MV-4-11 (cell line): ENCODE measurements at places on chromosomes 12 and 14.

DNA sequence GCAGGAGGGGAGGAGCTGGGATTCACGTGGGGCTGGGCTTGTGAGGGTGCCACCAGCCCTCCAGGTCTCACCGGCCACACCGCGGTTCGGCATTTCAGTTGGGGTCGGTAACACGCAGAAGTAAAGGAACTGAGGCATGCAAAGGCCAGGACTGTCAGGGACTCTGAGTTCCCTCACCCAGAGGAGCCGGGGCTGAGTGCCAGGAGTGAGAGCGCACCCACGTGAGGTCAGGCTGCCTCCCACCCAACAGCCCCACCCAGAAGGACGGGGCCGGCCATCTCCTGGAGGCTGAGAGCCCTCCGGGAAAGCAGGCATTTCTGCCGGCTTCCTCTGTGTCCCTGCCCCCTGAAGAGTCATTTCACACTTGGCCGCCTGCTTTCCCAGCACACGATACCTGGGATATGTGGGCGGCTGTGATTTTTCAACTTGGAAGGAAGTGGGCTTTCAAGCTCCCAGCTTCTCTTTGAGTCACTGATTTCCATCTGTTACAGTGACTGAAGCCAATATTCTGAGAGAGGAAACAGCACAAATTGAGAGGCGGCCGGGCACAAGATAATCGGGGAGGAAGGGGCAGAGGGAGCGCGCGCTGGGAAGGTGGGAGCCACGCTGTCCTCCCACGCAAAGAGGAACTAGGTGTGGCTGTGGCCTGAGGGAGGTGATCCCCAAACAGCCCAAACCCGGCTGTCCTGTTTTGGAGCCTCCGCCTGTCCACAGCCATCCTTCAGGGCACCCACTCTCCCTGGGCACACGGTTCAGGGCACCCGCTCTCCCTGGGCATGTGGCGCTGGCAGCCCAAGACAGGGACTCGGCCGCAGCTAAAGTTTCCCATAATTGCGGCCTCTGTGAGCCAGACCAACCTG lies 19.0 kb downstream of the GALNT9 start:
- no peak for DNase-seq

- no peak for DNase-seq
Measured at GRCh38 chr14:24058951-24059475, 7.2 kb downstream of the CARMIL3 start.

DNA sequence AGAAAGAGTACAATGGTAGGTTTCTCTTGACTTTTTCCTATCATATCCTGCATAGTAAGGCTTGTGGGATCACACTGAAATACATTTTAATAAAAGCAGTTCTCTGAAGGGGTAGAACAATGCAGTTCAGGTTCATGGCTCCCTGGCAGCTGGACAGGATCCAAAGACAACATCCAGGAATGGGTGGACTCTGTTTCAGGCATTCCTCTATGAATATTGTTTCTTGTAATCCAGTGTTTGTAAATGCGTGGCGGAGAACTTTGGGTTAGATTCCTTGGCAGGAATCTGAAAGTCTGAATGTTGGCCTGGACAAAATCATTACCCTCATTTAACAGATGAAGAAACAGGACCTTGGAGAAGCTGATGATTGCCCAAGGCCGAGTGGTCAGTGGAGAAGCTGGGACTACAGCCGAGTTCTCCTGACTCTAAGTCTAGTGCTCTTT lies 43.5 kb downstream of the SYNE2 start:
- DNase-seq = no peak

GRCh38 chr12:117440384-117440783 lies 79.0 kb upstream of the NOS1 start:
- DNase-seq = no peak

GRCh38 chr12:24307716-24308335 lies 358.4 kb upstream of the SOX5 start:
- DNase-seq = no peak

DNA sequence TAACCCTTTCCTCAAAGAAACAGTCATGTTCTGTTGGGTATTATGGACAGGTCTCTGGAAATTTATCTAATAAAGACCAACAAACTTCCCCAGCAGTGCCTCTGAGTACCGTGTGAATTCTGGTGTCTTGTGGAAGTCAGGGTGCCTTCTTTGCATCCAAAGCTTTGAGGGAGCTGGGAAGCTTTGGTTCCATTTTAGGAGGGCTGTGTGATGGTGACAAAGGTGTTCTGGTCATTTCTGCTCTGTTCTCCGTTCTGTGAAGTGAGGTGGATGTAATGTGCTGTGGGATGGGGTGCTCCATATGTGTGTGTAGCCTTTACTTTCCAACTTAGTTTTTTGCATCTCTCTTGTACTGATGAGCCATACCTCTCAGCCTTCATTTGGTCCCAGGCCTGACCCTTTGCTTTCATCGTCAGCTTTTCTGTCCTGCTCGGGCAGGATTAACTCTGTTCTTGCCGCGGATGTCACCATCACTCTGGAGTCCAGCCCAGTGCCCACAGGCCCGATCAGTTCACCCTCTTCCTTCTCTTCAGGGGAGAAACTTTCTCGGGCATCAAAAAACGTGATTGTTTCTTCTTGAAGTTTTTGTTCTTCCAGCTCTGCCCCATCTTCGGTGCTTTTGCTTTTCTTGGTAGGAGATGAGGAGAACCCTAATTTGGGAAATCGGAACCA lies 13.2 kb downstream of the PLD4 start:
- no peak for DNase-seq

GRCh38 chr14:96362071-96362964 lies 823 bp downstream of the ATG2B start:
- peak; percentile 59 for DNase-seq

DNA sequence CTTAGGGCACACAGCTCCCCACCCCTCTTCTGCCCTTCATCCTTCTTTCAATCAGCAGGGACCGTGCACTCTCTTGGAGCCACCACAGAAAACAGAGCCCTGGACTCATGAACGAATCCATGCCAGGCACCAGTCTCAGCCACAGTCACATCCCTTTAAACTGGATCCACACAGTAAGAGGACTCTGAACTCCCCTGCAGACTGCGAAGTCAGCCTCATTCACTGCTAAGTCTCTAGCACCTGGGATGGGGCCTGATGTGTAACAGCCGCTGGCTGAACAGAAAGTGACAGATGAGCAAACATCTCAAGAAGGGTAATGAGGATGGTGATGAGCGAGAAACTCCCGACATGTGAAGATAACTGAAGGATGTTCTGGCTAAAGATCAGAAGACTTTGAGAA lies 45.8 kb upstream of the IQSEC3 start:
- DNase-seq = no peak

- DNase-seq = no peak
Measured at GRCh38 chr12:88876857-88877256, 296.6 kb upstream of the KITLG start.

GRCh38 chr12:5072311-5072710 lies 28.6 kb downstream of the KCNA5 start:
- DNase-seq = no peak

- no peak for DNase-seq
Measured at GRCh38 chr12:30814295-30814655, 59.5 kb upstream of the CAPRIN2 start.

DNA sequence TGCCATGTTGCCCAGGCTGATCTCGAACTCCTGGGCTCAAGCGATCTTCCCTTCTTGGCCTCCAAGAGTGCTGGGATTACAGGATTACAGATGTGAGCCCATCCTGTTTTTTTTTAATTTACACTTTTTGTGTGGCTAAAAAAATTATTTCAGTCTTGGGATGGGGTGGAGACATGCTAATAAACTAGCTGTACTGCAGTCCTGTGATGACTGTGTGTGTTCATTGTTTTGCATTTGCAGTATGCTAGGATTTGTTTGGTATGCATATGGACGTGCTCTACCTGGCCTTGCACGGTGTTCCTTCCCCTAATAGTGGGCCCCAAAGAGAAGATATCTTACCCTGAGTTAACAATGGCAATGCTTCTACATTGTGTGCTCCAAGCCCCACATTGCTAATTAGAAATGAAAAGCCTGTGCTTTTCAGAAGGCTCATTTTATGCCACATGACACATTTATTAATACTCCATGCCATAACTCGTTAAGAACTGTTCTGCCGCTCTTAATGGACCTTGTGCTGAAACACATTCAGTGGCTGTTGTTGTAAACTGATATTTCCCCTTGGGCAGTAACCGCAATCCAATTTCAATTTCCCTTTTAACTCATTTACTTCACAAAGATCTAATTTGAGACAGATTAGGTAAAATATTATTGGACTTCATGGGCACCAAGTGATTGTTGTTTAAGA lies 86.4 kb downstream of the SCN8A start:
- DNase-seq = no peak
